ENCODE measurements at places on chromosomes 5 and 9.
A peak's percentile ranks its signal among the peaks of the same experiment; 100 is the strongest.

DNA sequence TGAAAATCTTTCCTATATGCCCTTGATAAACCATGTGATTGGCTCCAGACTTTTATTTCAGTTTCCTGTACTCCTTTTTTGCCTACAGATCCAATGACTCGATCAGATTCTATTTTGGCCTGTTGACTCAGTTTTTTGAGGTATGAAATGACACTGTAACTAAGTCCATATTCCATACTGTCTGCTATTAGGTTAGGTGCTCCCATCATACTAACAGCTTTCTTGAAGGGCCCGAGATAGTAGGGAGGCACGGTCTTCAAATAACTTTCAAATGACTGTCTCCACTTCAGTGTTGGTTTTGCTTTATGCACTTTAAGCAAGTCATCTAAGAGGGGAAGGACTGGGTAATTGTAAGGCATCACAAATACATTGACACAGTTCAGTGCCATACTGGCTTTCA, 295.4 kb upstream of the DAB2 start:
- no peak for DNase-seq

- peak; percentile 49 for DNase-seq
These were observed 115.9 kb downstream of the CDC42SE2 start for GRCh38 chr5:131379723-131380122.

DNA sequence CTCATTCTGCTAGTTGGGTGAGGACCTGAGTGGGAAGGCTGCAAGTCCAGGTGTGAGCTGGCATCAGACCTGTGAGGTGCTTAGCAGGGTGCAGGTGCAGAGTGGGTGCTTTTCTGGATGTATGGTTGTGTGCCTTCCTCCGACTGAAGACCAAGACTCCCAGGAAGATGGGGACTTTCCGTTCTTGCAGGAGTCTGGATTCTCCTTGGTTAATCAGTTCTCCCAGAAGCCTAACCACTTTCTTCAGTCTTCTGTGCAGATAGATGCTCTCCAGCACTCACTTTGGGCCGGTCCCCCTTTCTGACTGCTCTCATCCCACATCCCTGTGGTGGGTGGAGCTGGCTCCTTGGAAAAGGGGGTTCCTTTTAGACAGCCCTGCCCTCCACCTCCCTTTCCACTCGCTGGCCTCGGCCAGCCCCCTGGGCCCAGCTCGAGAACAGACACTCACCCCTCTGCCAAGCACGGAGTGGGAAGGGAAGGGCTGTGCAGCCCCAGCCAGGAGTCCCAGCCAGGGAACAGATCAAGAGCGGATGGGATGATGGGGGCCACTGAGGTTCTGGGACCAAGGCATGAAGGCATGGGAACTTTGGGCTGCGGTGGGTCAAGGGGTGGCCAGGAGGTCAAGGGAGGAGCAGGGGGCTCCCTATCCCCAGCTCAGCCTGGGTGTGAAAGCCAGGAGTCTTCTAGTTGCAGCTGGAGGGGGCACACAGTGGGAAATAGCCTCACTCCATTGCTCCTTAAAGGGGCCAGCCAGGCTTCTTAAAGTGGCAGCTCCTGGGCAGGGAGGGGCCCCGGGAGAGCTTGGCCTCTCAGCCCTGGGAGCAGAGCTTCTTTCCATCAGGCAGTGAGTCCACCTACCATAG, 62.4 kb downstream of the FGF18 start:
- DNase-seq = no peak

- no peak for DNase-seq
These were observed 131.9 kb downstream of the MRPL36 start for GRCh38 chr5:1667648-1668140.

GRCh38 chr5:171762021-171762608, 23.5 kb upstream of the SMIM23 start:
- no peak for DNase-seq

GRCh38 chr5:76690704-76691466, 25.0 kb upstream of the F2R start:
- DNase-seq = no peak

- DNase-seq = no peak
These were observed 500.4 kb downstream of the TUSC1 start for GRCh38 chr9:25177858-25178257.

DNA sequence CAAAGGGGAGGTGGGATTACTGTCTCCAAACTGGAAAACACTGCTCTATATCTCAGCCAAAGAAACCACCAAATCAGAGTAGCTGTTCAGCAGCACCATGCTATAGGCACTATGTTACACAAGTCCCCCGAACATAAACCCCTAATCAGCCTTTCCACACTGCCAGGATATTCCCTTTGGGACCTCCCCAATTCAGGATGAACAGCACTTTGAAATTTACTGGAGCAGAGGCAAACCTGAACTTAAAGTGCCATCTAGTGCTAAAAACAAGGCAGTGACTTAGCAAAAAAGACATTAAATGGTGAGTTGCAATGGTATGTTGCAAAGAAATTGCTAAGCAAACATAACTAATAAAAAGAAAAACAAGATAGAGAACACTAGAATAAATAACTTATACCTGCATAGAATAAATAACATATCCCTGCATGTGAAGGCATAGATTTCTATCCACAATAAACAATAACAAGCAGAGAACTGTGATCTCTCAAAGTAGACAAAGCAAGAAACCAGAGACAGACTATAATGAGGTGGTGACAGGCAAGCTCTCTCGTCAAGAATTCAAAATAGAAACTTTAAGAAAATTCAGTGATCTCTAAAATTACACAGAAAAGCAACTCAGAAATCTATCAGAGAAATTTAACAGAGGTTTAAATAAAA, 584.4 kb upstream of the ACO1 start:
- no peak for DNase-seq

Measured in activated naive CD8-positive, alpha-beta T cell treated with anti-CD3 and anti-CD28 coated beads, Interleukin-2, amount 50 U/mL, for 16 hours (primary cell).